Temporal lobe (tissue), 4 donors: ENCODE measurements at places on chromosomes 6 and 20. TPM values are rescaled to one million over a fixed set of nuclear protein-coding genes. Genes with fewer than 3 reads are reported as not detected.

ARMH2 gene
- total RNA-seq, result not detected

DDR1 gene
- total RNA-seq, result 147 TPM

DAAM2 gene
- total RNA-seq, result 10.1 TPM

PREX1 gene
- 16.0 TPM for total RNA-seq

PTCHD4 gene
- total RNA-seq, result 19.2 TPM

FAM217A gene
- total RNA-seq, result not detected

GGTLC1 gene
- not detected for total RNA-seq

HLA-DRB1 gene
- total RNA-seq, result 1.7 TPM

SOX18 gene
- total RNA-seq, result 1.2 TPM

ACTL10 gene
- 0.74 TPM for total RNA-seq

TXNDC5 gene
- total RNA-seq, result 29.3 TPM

ZBTB9 gene
- 5.9 TPM for total RNA-seq

PROKR2 gene
- total RNA-seq, result 9.3 TPM

C6orf58 gene
- 0.25 TPM for total RNA-seq

TMEM63B gene
- 37.9 TPM for total RNA-seq

ALDH8A1 gene
- total RNA-seq, result 0.74 TPM

ADGRF5 gene
- 7.9 TPM for total RNA-seq

TCF15 gene
- total RNA-seq, result 0.49 TPM

PKIB gene
- total RNA-seq, result 2.0 TPM

ZC2HC1B gene
- total RNA-seq, result not detected

HSPA12B gene
- 2.7 TPM for total RNA-seq

ECHDC1 gene
- total RNA-seq, result 37.9 TPM

PCSK2 gene
- total RNA-seq, result 11.6 TPM

OVOL2 gene
- total RNA-seq, result 1.5 TPM
